ENCODE measurements at places on chromosomes 16 and 17.

- no peak for DNase-seq
Observed at GRCh38 chr17:44439168-44439567, 49.7 kb upstream of the ITGA2B start.

DNA sequence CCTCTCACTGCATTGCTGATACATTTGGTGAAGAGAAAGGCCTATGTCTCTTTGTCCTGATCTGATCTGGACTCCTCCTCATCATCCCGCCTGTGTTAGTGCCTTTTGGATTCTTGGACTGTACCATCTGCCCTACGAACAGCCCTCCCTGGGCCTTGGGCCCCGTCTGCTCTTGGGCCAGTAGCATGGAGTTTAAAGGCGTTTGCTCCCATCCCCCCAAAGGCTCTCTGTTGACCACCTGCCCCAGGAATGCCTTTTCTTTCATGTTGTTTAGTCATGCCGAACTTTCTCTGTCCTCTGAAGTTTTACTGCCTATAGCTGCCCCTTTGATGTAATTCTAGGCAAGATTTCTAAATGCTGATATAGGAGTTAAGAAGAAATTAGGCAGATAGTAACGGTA lies 30.9 kb upstream of the MEAK7 start:
- DNase-seq, result no peak

DNA sequence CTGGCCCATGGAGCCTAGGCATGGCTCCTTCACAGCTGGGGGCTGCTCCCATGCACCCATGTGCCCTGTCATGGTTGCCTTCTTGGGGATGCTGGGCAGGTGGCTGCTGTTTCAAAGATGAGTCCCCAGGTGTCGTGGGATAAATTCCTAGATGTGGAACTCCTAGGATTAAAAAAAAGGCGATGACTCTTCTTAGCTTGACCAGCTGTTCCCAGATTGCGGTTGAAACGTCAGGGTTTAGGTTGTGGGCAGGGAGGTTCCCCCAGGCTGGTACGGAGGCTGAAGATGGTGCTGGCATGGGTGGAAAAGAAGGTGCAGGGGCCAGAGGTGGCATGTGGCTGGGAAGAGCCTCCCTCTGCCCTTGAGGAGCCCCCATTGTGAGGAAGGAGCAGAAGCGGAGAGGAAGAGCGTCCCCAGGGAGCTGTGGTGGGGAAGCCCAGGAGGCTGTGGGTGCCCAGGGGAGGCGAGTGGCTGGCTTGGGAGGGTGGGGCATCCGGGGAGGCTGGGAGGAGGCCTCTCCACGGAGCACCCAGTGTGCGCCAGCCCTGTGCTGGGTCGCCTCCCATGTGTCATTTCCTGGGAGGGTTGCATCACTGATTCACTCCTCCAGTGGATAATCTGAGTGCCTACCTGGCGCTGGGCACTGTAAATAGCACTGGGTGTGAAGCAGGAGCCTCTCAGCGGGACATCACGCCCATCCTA lies 7.5 kb upstream of the KCNJ12 start:
- DNase-seq, result no peak

DNA sequence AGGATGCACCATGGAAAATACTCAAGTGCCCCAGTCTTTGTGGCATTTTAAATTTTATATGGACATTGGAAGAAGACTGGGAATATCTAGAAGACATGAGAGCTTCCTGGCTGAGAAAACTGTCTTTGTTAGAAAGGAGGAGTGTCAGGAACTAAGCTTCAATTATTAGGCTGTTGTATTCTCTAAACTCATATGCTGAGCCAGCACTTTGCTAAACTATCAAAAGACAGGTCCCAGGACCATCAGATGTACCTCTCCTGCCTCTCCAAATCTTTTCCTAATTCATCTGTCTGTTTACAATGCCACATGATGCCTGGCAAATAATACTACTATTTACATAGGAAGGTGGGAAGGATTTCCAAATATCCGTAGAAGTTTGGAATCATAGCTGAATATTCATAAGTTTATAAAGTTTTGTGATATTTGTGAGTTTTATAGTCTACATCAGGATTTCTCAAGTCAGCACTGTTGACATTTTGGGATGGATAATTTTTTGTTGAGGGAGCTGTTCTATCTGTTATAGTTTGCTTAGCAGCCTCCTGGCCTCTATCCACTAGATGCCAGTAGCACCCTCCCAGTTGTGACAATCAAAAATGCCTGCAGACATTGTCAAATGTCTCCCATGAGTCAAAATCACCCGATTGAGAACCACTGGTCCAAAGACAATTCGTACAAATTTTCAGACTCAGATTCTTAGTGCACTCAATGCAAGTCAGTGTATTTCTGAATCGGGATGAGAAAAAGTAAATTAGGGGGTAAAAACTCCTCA lies 61.2 kb upstream of the NETO2 start:
- no peak for DNase-seq

GRCh38 chr16:85625053-85625452 lies 11.9 kb downstream of the GSE1 start:
- no peak for DNase-seq

GRCh38 chr16:21946889-21947635 lies 6.1 kb upstream of the UQCRC2 start:
- DNase-seq, result no peak

GRCh38 chr16:81571592-81572385 lies 127.2 kb downstream of the CMIP start:
- no peak for DNase-seq

DNA sequence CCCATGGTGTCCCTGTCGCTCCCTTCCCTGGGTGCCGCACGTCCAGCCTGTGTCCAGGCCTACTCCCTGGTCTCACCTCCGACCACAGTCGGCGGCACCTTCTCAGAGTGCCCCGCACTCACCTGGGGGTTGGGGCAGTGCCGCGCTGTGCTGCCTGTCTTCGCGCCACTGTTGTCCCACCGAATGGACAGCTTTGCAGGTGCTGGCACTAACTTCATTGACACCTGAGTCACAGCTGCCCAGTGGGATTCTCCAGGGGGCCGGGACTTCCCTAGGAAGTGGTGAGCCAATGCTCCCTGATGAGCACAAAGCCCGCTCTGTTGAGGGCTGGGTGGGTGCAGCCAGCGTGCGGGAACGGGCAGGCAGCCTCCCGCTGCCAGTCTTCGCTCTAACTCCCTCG lies 24.3 kb upstream of the DBNDD1 start:
- no peak for DNase-seq

DNA sequence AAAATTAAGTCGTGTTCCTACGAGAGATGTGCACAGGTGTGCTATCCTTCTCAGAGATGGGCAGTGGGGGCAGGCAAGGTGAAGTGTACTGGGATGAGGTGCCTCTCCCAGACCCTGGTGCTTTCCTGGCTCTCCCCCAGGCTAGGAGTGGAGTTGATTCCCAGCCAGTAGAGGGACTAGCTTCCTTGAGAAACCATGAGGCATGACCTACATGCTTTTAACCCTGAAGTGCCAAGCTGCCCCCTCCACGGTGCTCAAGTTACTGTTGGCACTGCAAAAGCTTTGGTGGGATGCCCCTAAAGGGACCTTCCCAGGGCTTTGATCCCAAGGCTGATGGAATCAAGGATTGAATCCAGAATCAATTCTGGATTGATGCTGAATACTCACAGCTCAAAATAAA lies 47.0 kb upstream of the SREBF1 start:
- DNase-seq, result no peak

DNA sequence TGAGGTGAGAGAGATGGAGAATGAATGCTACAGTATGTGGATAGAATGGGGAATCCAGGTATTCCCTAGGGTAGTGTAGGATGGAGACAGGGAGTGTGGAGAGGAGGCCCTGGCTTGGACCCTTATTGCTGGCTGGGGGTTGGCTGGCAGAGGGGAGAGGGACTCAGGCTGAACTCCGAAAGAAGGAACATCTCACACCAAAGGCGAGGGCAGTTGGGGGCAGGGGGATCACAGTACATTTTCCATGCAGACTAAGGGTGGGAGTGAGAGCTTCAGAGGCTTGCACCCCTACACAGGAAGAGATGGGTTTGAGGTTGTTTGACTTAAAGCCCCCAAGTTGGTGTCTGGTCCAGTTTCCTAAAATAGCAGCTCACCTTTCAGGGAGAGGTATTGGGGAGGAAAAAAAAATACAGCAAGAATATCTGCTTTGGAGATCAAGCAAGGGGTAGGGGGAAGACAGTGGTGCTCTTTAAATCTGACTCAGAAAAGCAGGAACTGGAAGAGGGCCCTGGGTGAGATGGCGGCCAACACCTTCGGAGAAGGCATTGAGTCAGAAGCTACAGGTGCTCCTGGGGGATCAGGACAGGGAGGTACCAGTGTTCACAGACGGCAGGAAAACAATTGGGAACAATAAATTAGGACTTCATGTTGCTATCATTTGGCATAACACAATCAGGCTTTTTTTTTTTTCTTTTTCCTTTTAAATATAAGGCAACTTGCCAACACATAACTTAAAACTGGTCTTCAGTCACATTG lies 12.4 kb downstream of the TRAF4 start:
- DNase-seq, result no peak

- no peak for DNase-seq
Observed at GRCh38 chr16:29760567-29761279, 14.9 kb upstream of the C16orf54 start.

DNA sequence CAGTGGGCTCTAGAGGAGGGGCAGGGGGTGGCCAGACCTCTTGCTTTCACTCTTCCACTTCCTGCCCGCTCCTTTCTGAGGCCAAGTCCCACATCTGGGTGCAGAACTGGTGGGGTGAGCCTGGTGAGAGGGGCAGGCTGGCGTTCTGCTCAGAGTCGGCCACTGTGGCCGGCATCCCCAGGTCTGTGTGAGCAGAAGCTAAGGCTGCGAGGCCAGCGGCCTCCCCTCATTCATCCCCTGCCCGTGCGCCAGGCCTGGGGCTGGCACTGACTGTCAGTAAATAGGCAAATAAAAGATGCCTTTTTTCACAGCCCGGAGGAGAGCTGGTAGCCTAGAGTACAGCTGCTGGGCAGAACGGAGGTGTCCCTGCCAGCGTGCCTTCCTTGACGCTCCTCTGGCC lies 1.2 kb downstream of the DEF8 start:
- no peak for DNase-seq

- no peak for DNase-seq
Observed at GRCh38 chr17:78179372-78179771, 7.5 kb downstream of the TK1 start.

DNA sequence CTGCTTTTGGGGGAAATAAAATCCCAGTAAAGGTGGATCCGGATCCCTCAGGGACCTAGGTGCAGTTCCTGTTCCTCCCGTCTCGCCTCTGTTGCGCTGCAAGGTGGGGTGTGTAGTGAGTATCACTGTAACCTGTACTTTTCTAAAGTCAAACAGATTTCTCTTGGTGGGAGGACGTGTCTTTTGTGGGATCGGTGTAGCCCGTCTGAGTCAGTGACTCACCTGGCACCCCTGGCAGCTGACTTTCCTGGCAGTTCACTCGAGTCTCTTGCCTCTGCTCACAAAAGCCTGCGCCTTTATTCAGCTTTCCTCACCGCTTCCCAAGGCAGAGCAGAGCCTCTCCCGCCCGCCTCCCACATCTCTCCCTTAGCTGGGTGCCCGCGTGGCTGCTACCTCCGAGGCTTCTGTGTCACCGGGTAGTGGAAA lies 85.7 kb downstream of the CMIP start:
- no peak for DNase-seq

GRCh38 chr16:3143189-3143588 lies 8.4 kb downstream of the ZNF213 start:
- DNase-seq, result no peak

DNA sequence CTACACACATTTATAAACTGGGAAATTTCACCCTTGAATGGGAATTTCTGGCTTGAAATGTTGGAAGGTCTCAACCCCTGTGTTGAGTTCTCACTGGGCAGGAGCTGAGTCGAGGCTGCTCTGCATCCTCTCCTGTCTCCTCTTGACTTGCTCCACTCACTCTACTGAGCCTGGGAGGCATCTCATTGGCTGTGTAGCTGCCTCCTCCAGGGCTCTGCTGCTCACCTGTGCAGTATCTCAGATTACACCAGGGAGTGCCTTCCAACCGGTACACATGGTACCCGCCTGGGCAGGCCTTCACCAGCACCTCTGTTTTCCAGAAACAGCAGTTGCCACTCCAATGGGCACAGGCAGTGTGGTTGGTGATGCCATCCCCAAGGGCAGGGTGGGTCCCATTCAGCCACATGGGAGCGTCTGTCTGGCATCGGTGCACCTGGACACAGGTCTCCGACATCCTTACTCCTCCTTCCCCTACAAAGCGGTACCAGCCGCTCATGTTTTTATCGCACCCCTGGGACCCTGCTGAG lies 3.7 kb downstream of the GP2 start:
- DNase-seq, result no peak

DNA sequence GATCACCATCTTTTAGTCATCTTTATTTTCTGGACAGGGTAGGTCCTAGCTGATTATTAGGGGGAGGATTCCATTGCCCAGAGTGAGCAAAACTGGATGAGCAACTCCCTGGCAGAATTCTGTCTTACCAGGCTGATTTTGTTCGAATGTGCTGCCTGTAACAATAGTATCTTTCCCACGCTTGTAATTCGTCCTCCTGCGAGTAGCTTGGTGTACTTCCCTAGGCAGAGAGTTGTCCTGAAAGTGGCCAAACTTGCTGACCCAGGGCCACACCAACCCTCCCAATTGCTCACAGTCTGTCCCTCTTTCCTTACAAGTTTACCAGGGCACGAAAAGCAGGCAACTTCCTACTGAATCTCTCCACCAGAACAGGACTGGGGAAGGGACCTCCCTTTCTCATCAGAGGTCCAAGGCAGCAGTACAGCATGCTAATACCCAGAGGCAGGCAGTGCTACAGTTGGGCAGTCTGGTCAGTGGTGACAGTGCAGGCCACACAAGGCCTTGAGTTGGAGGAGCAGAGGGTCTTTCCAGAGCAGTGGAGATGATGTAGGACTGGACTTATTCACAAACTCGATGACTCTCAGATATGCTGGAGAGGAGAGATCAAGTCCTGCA lies 67.8 kb upstream of the NLK start:
- DNase-seq, result no peak

GRCh38 chr16:11045441-11045840 lies 101.1 kb downstream of the CLEC16A start:
- no peak for DNase-seq

GRCh38 chr16:67191995-67192681 lies at the start of gene E2F4:
Gene E2F4 (plus strand): TSS chr16:67192155. CDS start chr16:67192228, 73 bp downstream.
- DNase-seq, result peak; percentile 82

- DNase-seq, result no peak
Observed at GRCh38 chr16:54651440-54652195, 279.0 kb upstream of the IRX5 start.
